ENCODE measurements at places on chromosomes 12 and 14.

DNA sequence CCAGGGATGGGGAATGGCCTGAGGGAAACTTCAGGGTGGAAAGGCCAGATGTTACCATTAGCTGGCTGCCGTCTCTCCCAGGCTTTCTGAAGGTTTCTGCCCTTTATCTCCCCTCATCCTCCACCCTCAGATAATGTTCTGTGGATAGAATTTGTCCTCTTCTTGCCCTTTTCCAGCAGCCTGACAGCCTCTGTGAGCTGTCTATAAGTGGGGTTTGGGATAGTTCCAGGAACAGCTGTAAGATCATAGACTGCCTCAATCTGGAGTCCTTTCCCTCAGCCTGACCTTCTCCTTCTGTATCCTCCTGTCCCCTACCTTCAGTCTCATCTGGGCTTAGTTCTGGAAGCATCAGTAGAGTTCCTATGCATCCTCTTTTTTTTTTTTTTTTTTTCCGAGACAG is 2.8 kb upstream of the RND1 start:
- DNase-seq: no peak

GRCh38 chr12:109926488-109927210 is 26.6 kb downstream of the TCHP start:
- no peak for DNase-seq

GRCh38 chr12:109386059-109386433 is 38.3 kb downstream of the MYO1H start:
- DNase-seq: no peak

DNA sequence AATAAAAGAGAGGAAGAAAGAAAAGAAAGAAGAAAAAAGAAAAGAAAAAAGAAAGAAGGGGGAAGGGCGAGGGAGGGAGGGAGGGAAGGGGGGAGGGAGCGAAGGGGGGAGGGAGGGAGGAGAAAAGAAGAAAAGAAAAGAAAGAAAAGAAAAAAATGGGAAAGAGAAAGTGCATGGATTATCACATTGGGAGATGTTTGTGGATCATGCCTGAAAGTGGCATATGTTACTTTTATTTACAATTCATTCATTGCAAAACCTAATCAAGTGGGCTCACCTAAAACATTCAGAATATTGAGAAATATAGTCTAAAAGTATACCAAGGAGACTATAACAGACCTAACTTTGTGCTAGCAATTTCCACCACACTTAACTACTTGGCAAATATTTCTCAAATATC is 246.9 kb upstream of the SYT1 start:
- DNase-seq: no peak

- DNase-seq: no peak
Measured at GRCh38 chr14:97337267-97337666, 540.1 kb downstream of the VRK1 start.

- no peak for DNase-seq
Measured at GRCh38 chr12:6392504-6392903, 8.5 kb downstream of the LTBR start.

- DNase-seq: no peak
Measured at GRCh38 chr14:21185491-21185890, 29.6 kb upstream of the OR5AU1 start.

- DNase-seq: no peak
Measured at GRCh38 chr14:72278316-72278715, 346.1 kb downstream of the RGS6 start.

DNA sequence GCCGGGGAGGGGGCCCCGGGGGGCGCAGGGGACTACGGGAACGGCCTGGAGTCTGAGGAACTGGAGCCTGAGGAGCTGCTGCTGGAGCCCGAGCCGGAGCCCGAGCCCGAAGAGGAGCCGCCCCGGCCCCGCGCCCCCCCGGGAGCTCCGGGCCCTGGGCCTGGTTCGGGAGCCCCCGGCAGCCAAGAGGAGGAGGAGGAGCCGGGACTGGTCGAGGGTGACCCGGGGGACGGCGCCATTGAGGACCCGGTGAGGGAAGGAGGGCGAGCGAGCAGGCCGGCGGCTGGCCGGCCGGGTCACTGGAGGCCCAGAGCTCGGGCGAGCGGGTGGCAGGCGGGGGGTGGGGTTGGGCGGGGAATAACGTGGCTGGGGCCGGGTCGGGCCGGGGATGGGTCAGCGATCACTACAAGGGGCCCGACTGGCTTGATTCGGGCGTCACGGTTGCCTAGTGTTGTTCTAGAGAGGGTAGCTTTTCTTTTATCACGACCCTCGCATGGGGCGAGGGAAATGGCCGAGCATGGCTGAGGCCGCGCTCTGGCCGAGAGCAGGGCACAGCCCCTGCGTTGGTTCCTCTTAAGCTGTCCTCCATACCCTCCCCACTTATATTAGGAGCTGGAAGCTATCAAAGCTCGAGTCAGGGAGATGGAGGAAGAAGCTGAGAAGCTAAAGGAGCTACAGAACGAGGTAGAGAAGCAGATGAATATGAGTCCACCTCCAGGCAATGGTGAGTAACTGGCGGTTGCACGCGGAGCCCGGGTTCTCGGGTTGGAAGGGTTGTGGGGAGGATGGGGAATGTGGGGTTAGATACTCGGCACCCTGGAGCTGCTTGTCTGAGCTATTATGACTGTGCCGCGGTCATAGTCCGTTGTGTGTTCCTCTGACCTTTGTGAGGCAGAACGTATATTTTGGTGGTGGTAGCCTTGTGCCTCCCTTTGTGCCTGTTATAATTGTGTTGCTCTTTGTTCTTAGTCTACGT is 603 bp downstream of the PABPN1 start:
- DNase-seq: no peak

DNA sequence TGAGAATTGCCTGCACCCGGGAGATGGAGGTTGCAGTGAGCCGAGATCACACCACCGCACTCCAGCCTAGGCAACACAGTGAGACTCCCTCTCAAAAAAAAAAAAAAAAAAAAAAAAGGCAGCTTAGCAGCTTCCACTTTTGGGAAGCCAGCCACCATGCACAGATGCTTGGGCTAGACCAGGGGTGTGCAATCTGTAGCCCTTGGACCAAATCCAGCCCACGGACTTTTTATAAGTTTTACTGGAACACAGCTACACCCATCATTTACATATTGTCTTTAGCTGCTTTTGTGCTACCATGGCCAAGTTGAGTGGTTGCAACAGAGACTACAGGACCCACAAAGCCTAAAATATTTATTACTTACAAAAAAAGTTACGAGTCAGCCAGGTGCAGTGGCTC is 6.7 kb downstream of the CIT start:
- DNase-seq: no peak

DNA sequence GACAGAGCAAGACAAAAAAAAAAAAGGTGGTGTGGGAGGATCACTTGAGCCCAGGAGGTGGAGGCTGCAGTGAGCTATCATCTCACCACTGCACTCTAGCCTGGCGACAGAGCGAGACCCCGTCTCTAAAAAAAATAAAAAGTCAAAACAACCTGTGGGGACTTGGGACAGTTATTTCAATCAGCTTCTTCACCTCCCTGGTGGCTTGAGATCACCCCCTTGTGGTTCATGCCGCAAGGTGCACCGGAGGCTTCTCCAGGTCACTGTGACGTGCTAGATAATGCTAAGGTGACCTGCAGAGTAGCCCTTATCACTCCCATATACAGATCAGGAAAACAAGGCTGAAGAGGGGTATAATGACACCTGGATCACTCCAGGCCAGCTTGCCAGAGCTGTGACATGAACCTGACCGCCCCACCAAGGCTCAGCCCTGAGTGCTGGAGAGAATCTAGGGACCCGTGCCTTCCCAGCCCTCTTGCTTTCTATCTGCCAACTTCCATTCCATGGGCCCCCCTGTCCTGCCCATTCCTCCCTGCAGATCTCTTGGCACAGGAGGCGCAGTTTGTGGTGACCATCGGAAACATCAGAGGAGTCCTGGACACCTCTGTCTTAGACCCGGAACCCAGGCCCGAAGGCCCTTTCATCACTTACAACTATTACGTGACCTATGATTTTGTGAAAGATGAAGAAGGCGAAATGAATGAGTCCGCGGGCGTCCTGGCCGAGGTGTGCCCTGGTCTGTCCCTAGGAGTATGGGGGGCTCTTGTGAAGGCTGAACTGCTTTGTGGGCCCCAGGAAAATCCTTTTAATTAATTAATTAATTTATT is 8.1 kb downstream of the LRRC43 start:
- peak; percentile 57 for DNase-seq

GRCh38 chr12:88946372-88946997 is 366.2 kb upstream of the KITLG start:
- DNase-seq: no peak

- DNase-seq: no peak
Measured at GRCh38 chr14:59631237-59631636, 54.6 kb upstream of the CCDC175 start.

DNA sequence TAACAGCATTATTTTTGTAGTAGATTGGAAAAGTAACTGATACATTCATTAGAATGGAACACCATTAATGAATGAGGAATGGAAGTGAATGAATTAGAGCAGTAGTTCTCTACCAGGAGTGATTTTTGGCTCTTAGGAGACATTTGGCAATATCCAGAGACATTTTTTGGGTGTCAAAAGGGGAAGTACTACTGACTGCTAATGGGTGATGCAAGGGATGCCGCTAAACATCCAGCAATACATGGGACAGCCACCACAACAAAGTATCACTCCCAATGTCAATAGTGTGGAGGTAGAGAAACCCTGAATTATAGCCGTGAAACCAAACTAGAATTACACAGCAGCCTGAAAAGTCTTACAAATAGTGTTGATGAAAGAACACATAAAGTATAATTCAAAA is 1.5 kb downstream of the CHURC1 start:
- DNase-seq: no peak

DNA sequence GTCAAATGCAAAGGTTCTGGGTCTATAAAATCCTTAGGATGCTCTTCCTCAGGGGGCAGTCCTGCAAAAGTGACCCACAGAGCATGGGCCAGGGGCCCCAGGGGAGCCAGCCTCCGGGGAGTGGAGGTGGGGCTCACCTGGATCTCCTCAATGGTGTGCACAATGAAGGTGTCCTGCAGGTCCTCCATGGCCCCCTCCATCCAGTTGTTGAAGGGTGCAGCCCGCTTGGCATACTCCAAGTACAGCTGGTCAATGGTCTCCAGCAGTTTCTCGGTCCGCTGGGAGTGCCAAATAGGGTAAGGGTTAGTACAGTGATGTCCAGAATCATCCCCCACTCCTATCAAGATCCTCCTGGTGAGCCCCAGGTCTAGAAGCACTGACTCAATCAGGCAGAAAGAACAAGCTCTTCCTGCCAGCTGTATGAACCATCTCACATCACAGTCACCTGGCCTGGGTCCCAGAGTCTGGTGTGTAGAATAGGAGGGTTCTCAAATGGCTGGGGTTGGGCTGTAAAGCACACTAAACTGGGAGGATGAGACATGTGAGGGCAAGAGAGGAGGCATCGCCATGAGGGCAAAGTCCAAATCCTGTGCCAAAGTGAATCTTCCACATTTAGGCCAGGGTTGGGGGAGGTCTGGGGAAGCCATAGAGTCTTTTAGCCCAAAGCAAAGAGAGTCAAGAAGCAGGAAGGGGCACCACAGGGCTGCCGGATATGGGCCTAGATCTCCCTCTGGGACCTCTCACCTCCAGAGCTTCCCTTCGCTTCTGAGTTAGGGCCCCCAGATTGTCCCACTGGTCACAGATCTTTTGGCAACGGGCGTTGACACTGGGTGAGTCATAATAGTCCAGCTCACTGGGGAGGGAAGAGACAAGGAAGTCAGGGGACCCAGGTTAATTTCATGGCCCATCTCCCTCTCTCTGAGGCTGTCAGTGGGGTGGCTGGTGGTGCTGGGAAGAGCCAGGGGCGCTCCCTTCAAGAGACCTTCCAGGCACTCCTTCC is 91.5 kb upstream of the ZFP36L1 start:
- no peak for DNase-seq

DNA sequence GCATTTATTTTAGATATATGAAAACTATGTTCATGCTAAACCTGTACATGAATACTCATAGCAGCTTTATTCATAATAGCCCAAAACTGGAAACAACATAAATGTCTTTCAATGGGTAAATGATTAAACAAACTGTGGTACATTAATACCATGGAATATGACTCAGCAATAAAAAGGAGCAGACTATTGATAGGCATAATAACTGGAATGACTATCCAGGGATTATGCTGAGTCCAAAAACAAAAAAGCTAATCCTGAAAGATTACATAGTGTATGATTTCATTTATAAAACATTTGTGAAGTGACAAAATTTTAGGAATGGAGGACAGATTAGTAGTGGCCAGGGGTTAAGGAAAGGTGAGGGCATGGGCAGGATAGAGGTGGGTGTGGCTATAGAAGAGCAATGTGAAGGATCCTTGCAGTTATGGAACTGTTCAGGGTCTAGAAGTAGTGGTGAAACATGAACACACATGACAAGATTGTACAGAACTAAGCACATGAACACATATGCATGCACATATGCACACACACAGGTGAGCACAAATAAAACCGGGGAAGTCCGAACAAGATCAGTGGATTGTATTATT is 61.1 kb upstream of the CDKN3 start:
- DNase-seq: no peak

DNA sequence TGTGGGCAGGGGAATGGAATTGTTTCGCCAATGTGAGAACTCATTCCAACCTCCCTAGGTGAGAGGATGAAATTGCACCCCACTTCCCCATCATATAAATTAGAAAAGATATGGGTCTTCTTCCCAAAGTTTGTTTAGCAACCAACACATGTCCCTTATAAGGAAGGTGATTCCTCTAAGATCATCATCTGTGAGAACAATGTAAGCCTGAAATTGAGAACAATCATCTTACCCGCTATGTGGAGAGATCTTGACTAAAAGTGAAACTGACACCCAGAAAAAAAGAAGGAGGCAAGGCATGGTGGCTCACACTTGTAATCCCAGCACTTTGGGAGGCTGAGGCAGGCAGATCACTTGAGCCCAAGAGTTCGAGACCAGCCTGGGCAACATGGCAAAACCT is 173.2 kb upstream of the HMGA2 start:
- no peak for DNase-seq

- no peak for DNase-seq
Measured at GRCh38 chr14:73471582-73472184, 13.3 kb upstream of the NUMB start.

- DNase-seq: no peak
Measured at GRCh38 chr12:109273354-109273753, 35.7 kb downstream of the FOXN4 start.

GRCh38 chr14:95911456-95911855 is 34.8 kb downstream of the TUNAR start:
- DNase-seq: no peak

GRCh38 chr14:93239869-93240677 is 33.0 kb downstream of the UBR7 start:
- DNase-seq: no peak

- DNase-seq: no peak
Measured at GRCh38 chr14:42229976-42230375, 623.3 kb downstream of the LRFN5 start.

- no peak for DNase-seq
Measured at GRCh38 chr14:102144914-102145313, 5.2 kb downstream of the WDR20 start.

DNA sequence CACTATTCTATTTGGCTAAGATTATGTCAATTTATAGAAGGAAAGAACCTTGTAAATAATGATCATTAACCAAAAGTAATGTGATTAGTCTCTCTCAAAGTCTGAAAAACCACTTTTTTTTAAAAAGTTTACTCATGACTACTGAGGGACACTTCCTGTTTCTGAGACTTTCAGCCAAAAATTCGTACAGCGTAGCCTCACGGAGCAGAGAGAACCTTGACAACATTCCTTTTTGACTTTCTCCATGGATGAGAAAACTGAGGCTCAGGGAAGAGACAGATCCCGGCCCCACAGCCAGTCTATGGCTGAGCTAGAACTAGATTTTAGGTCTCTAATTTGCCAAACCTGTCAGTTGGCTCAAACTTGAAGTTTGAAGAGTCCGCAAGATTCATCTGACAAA is 68.2 kb downstream of the DAD1 start:
- no peak for DNase-seq

- DNase-seq: no peak
Measured at GRCh38 chr12:108575199-108575912, 13.0 kb downstream of the ISCU start.

GRCh38 chr14:89519040-89519439 is 102.0 kb upstream of the FOXN3 start:
- no peak for DNase-seq
